ENCODE measurements at places on chromosomes 13 and 19.

DNA sequence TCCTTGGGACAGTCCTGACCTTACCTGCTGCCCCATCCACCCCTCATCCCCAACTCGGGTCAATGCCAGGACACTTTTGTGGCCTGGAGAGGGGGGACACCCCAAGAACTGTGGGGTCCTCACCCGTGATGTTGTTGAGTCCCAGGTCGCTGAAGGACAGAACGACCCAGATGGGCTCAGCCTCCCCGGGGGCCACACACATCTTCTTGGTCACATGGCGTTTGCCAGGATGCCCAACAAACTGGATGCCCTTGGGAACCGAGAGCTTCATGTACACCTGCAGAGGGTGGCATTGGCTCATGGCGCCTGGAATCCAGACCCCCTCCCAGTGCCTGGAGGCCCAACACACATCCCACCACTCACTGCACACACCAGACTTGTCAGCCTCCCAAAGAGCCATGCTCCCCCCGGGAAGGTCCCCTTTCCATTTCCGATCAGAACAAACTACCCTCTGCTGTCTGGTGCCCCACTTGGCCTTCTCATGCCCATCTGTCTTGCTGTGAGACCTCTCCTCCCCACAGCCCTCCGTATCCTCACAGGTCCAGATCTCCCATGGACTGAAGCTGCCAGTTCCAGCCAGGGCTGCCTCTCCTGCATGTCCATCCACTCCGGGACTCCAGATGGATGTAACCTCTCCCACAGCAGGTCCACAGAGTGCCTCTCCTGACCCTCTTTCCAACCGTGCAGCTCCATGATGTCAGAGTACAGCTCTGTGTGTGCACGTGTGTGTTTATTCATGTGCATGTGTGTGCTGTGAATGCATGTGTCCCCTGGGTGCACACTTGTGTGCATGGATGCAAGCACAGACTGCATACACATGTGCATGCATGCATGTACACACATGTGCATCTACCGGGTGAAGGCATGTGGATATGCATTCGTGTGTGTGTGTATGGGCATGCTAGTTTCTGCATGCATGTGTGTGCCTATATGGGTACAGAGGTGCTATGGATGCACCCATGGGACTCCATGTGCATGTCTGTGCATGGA, 58.4 kb downstream of the F2RL3 start:
- no peak for DNase-seq

DNA sequence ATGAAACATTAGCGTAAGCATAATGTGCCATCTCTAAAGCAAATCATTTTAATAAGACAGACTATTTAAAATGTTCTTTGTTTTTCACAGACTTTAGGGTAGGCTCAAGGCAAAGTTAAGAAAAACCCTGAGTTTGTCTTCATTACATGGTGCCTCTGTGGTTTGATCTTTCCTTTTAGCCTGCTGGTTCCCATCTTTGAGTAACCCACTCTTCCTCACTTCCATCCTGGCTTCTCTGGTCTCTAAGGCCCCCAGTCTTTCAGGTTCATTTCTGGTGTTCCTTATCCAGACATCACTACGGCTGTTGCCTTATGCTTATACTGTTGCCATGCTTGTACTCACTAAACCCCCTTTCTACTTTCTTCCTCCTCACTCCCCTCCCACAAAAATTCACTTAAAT, 38.4 kb downstream of the DACH1 start:
- no peak for DNase-seq

DNA sequence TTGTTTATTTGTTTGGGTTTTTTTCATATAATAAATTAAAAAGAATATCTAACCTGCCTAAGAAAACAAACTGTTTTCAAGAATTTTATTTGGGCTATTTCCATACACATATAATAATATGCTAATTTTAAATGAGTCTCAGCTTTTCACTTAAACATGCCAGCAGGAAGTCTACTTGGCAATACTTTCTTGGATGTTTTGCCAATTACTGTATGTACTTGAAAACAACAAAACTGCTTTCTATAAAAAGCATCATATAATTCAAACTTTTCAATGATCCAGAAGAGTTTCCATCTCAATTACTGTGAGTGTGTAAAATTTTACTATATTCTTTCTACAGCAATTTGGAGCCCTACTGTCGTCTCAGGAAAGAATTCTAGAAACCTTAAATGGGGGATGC, 961.2 kb downstream of the PCDH17 start:
- no peak for DNase-seq

GRCh38 chr13:97114651-97115050, 107.5 kb upstream of the MBNL2 start:
- no peak for DNase-seq

- DNase-seq = peak; percentile 8
These were observed 81.9 kb downstream of the TUBGCP3 start for GRCh38 chr13:112506046-112506445.

GRCh38 chr13:111047326-111047725, 67.8 kb upstream of the ARHGEF7 start:
- DNase-seq = no peak

- no peak for DNase-seq
These were observed at the start of gene S1PR4 for GRCh38 chr19:3178377-3178972. Gene S1PR4 (plus strand): TSS chr19:3178769. CDS start chr19:3178793, 24 bp downstream.

DNA sequence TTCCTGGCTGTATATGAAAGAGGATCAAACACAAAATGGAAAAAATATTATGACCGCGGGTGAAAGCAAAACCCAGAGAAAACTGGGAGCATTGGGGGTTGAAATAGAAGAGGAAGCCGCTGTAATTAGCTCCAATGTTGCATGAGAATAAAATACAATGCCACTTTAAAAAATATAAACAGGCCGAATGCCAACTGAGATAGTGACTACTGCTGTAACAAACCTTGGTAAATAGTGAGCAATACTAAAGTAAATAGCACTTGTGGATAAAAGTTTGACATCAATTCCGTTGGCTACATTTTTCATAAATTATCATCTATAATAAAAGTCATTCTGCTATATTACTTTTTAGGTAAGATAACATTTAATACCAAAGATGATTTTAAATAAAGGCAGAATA, 395.8 kb upstream of the MIR17HG start:
- DNase-seq = no peak

DNA sequence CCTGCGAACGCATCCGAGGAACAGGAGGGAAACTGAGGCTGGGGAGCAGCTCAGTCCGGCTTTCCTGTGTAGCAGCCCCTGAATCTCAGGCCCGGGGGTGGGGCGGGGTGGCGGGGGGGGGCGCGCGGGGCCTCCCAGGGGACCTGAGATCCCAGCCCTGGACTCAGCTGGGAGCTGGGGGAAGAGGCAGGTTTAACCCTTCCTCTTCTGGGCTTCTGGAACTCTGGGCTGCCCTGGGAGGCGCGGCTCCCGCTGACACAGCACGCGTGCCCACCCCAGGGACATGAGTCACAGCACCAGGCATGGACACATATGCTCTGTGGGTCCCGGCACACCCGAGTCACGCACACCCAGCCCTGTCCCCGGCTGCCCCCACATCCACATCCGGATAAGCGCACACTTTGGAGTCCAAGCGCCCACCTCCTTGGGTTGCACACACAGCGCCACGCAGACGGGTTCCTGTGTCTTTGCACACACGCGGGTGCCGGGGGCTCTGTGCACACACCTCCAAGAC, 3.5 kb upstream of the CIRBP start:
- no peak for DNase-seq

DNA sequence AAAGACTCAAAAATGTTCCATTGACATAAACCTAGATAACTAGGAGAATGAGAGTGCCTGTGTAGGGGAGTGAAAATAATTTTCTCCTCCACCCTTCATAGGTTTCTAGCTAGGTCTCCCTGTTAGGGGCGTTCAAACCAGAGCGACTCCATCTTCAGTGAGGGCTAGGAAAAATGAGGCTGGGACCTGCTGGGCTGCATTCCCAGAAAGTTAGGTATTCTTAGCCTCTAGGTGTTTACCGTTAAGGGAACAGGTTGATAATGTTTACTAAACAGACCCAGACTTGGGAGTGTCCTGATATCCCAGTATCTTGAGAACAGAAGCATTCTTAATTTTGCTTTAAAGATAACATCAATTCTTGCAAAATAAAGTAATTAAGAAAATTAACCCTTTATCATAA, 20.1 kb downstream of the PABPC3 start:
- DNase-seq = no peak

DNA sequence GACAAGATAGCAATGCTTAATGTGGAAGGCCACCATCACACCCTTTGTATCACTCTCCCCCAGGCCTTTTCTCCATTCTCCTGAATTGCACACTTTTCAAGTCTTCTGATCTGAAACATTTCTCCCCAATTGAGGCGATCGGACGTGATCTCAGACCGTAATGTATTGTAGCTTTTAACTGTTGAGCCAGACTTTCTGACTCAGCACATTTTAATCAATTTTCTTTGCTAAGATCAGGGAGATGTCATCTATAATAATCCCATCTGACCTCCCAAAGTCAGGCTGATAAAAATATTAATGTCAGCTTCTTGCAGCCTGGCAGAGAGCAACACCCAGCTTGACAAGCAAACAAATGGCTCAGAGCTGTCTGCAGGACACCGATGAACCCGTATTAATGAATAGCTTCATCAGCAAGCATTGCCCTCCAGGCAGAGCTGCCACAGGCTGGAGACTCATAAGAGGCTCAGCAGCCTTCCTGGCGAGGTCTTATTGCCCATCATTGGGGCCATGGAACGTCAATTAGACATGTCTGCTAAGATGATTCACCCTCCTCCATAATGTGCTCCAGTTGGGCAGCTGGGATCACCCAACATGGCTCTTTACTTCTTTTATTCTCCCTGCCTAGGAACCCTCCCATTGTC, 60.2 kb upstream of the UQCRFS1 start:
- DNase-seq = no peak

GRCh38 chr13:70844391-70845108, 736.3 kb upstream of the KLHL1 start:
- DNase-seq = no peak

- DNase-seq = no peak
These were observed 11.8 kb downstream of the TGFB1 start for GRCh38 chr19:41341669-41342490.

DNA sequence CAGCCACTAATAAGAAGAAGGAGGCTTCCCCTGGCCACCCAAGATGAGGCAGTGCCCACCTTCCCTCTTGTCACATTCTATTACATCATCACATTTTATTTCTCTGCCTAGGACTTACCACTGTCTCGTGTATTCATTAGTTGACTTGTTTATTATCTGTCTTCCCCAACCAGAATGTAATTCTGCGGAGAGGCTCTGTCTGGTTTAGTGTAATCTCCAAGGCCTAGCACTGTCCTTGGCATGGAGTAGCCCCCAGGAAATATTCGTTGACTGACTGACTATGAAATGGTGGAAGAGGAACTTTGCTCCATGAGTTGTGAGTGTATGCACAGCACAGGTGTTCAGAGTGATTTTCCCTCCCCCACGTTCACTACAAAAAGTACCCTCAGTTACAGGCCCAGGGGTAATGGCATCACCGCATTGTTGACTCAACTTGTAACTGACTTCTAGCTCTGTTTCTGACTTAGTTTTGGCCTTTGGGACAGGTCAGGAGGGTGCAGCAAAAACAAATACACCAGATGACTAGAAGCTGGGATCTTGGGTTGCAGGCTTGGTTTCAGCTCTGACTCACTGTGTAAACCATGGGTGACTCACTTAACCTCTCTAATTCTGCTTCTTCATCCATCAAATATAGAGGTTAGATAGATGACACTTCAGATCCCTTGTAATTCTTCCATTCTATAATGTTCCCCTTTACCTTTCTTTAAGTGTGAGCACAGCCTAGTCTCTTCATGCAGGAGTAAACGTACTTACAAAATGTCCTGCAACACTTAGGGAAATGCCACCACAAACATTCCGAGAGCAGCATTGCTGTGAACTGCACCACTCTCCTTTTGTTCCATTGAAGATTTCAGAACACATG, 229.7 kb downstream of the KCNRG start:
- peak; percentile 35 for DNase-seq

GRCh38 chr19:17835182-17836006, 12.4 kb downstream of the JAK3 start:
- peak; percentile 34 for DNase-seq

DNA sequence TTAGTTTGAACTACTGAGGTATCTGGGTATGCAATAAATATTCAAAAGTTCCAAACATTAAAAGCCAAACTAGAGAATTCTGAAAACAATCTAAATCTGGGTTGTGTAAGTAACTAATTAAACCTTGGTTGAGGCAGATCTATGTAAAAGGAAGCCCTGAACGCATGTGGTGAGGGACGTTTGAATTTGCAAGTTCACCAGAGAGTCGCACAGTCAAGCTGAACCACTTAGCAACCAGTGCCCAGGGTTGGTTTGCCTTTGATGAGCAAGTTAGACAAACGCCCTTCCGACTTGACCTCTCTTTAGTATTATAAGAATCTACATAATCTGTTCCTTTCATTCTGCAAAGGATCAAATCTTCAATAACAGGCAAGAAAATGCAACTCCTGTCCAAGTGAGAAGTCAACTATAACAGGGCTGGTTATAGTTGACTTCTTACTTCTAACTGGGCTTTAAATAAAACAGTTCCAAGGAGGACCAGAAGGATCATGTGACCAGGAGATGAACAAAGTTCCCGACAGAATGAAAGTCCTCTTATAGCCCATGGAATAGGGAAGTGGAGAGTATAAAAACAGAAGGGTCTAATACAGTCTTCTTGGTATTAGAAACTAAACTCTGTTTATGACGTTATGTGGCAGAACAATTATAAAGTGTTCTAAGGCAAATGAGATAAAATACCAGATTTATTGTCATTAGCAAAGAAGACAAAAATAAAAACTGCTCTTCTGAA, 40.6 kb downstream of the PHF11 start:
- no peak for DNase-seq

- DNase-seq = no peak
These were observed 10.2 kb downstream of the LRP3 start for GRCh38 chr19:33204136-33204973.

- DNase-seq = no peak
These were observed 74.0 kb downstream of the ZNF100 start for GRCh38 chr19:21693399-21693798.

DNA sequence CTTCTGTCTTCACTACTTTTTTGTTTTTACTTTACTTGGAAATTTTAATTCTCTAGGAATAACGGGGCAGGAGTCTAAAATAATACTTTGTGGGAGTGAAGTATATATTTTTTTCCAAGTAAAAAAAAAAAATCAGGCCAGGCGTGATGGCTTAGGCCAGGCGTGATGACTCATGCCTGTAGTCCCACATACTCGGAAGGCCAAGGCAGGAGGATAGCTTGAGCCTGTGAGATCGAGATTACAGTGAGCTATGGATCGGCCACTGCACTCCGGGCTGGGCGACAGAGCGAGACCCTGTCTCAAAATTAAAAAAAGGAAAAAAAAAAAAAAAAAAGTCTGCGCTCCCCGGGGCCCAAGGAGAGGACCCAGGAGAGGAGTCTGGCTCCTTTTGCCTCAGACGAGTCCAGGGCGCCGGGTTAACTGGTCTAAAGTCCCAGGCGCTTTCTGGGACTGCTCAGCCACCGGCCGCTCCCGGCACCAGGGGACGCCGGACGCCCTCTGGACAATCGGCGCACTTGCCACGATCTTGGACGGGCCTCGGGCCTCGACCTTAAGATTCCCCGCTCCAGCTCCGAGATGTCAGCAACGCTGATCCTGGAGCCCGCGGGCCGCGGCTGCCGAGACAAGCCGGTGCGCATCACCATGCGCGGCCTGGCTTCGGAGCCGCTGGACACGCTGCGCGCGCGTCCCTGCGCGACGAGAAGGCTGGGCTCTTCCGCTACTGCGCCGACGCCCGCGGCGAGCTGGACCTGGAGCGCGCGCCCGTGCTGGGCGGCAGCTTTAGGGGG, 2.7 kb upstream of the ZFP82 start:
- DNase-seq = no peak

GRCh38 chr19:3606174-3606689, 443 bp downstream of the TBXA2R start:
- DNase-seq = no peak

All from SK-MEL-5 (cell line).